Hindlimb muscle (tissue), 1 donor: ENCODE measurements at places on chromosomes 7 and 10. TPM values are rescaled to one million over a fixed set of nuclear protein-coding genes. Genes with fewer than 3 reads are reported as not detected.

- no peak for DNase-seq
Observed at GRCh38 chr10:4234661-4235060, 449.7 kb upstream of the KLF6 start.

- no peak for DNase-seq
Observed at GRCh38 chr10:98892523-98892922, 343.1 kb downstream of the HPSE2 start.

DNA sequence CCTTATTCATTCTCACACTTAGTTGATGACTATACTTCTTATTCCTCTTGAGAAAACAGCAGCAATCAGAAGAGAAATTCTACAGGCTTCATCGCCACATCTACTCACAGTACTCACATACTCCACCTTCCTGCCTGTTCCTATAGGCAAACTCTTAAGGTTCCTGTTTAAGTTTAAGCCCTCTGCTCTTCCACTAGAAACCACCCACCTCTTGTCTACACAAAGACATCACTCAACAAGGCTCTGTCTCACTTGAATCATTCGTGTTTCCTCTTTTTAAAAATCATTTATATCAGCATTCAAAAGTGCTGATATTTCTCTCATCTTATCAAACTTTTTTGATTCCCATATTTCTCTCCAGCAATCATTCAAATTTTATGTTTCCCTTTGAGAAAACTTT is 85.5 kb upstream of the ADO start:
- DNase-seq: no peak

GRCh38 chr7:80286611-80287010 is 152.0 kb downstream of the GNAI1 start:
- DNase-seq: no peak

DNA sequence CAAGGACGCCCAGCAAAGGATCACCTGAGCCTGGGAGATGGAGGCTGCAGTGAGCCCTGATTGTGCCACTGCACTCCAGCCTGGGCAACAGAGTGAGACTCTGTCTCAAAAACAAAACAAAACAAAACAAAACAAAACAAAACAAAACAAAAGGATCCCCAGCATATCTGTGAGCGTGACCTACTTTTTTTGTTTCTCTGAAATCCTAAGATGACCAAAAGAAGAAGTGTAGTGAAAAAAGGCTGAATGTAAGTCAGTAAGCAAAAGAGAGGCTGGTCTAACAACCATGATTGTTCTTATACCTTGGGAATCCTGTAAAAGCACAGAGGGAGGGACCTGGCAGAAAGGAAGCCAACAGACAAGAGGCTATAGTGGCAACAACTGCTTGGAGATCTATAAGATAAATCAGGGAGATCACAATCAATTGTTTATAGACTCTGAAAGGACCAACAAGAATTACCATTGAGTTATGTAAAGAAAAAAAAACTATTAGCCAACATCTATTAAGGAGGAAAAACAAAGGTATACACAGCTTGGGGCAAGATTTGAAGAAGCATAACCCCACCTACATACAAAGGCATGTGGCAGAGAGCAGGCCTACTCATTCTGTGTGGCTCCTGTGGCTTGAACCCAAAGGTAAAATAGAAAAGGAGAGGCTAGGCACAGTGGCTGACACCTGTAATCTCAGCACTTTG is 255.2 kb upstream of the KLF14 start:
- DNase-seq: no peak

- DNase-seq: no peak
Observed at GRCh38 chr7:108152198-108152597, 22.0 kb upstream of the LAMB4 start.

DNA sequence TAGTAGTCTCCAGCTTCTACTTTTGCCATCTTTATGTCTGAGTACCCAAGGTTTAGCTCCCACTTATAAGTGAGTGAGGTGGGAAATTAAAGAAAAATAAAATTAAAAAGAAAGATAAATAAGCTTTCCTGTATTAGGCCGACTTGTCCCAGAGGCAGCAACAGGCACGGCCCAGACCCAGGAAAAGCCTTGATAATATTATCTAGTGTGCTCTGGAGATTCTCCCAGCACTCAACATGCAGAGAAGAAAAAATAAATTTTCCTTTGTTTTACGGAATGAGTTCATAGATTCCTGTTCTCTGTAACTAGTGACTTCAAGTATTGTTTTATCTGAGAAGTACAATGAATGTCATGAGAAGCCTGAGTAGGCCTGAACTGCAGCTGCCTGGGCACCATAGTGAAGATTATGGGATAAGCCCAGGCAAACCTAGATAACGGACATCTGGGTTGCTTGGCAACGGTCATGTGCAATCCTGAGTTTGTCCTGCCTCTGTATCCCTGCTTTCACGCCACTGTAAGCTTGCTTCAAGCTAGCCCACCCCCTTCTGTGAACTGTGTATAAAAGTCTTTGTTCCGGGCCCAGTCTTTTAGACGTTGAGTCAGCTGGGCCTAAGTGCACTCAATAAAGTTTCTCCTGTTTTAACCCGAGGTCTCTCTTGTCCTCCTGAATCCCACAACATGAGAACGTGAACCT is 6.4 kb downstream of the ATE1 start:
- DNase-seq: no peak

DNA sequence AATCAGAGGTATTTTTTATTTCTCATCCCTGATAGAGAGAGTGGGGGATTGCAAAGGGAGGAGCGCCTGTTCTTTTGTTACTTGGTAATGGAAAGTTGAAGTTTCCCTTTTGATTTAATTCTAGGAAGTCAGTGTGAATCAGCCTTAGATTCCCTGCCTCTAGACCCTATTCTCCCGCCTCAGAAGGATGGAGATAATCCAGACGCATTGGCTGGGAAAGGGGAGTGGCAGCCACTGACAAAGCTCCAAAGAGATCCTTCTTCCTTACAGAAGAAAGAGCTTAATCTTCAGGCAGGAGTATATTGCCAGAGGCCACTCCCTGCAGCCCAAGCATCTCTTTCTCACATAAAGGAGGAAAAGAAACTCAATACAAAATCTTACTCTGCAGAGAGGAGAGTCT is 122.3 kb upstream of the GALNT17 start:
- no peak for DNase-seq

DNA sequence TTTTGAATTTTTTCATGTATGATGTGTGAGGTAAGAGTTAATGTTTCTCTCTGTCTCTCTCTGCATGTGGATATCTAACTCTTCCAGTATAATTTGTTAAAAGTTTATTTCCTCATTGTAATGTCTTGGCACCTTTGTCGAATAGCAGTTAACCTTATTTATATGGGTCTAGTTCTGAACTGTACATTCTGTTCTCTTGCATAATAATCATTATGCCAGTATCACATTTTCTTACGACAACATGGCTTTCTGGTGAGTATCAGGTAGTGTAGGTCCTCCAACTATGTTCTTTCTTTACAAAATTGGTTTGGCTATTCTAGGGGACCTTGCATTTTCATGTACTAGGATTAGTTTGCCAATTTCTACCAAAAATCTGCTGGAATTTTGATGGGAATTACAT is 337.0 kb upstream of the FZD8 start:
- DNase-seq: no peak

GRCh38 chr7:94069162-94069739 is 65.1 kb upstream of the BET1 start:
- DNase-seq: no peak

GRCh38 chr10:13371897-13372470 is 23.9 kb upstream of the SEPHS1 start:
- peak; percentile 84 for DNase-seq

DNA sequence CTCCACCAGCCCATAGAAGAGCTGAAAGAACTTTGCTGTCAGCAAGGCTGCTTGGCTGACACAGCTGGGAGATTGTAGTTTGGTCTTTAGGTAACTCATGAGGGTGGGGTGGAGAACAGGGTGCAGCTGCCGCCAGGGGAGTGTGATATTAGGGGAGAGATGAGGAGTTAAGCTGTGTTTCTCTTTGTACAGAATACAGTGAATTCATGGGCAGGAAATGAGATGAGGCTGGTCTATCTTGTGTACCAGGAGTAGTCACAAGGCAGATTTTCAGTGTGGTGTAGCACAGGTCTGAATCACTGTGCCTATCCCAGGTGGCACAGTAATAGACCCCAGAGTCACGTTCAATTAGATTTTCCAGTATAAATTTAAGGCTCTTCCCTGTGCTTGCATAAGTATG is 56.6 kb upstream of the TARP start:
- DNase-seq: no peak

GRCh38 chr7:12567015-12567414 is 3.5 kb upstream of the SCIN start:
- DNase-seq: no peak

DNA sequence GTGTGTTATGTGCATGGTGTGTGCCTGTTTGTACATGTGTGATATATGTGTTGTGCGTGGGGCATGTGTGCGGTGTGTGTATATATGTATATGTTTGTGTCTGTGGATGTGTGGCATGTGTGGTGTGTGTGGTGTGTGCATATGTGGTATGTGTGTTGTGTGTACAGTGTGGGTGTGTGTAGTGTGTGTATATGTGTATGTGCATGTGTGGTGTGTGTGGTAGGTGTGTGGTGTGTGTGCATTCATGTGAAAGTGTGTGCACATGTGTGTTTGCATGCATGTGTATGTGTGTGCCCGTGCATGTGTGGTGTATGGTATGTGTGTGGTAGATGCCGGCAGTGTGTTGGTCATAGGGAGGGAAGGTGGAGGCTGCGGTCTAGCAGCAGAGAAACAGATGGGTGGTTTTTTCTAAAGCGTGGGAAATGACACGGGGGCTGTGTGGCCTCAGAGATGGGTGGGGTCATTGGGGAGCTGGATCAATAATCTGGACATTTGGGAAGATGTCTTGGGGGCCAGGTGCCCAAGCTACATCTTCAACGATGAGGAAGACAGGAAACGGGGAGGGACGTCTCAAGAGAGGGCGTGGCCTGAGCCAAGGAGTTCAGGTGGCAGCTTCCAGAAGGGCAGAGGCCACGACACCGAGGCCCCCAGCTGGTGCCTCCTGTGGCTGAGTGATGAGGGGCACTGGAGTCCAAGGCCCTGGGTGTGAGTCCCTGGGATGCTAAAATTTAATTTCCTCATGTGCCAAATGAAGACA is 481.3 kb downstream of the DNAJB6 start:
- DNase-seq: no peak

DNA sequence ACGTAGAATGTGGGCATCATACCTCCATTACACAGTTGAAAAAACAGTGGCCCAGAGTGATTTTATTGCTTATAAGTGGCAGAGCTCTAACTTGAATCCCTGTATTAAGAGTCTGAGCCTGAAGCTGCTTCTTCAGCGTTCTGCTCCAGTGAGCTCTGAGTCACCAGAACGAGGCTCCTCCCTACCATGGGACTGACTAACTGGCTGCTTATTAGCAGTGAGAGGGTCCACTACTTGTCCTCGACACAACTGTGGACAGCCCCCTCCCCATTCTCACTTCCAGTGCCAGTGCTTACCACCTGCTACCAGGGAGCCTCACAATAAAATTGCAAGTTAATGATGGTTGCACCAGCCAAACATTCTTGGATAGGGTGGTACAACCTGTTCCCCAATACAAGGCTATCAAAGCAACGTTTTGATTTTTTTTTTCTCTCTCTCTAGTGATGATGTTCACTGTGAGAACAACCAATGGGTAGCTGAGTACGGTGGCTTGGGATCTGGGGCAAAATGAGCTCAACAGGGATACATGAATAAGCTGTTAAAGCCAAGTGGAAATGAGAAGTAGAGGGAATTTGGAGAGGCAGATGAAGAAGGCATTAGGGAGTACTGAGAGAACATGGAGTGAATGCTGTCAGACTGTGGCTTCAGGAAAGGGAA is 2.7 kb upstream of the NRG3 start:
- no peak for DNase-seq

DNA sequence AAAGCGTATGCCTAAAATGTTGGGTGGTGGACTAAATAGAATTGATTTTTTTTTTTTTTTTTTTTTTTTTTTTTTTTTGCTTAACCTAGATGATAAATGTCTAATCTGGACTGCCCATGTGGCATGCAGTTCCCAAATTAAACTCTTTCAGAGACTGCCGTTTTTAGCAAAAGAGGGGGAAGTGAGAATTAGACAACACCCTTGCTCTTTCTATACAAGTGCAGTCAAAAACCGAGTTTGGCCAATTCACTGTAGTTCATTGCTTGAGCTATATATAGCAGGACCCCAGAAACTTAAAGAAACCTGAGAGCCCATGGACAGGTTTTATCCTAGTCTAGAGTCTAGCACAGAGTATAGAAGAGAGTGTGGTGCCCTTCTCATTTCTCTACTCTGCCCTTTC is 141.9 kb downstream of the GRM3 start:
- no peak for DNase-seq

DNA sequence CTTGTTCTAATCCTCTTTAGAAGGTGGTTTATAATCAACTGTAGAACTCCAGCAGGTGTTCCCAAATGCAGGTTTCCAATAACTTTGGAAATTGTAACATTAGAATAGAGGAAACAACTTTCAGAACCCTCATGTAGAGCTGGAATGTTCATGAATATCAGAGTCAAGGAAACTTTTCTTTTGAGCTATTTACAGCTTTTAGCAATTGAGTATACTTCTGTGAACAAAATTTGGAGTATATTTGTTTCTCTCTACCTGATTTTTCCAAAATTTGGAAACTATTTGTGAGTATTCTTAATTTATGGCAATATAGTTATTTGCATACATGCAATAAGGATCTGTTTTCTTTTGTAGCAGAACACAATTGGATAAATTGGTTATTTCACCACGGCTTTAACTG is 2.8 kb upstream of the CFAP43 start:
- no peak for DNase-seq

DNA sequence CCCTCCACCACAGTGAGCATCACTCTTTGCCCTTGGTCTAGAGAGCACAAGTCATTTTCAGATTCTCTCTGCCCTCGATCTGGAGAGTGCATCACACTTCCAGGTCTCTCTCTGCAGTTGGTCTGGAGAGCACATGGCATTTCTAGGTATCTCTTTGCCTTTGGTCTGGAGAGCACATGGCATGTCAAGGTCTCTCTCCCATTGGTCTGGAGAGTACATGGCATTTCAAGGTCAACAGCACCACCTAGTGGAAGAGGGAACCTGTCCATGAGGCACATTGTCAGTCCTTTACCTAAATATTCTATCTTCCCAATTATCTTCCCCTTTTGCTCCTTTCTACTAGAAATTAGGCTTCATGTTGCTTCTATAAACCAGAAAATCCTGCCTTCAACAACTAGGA is 1139.4 kb downstream of the XPNPEP1 start:
- DNase-seq: no peak

GRCh38 chr7:124088590-124088989 is 55.7 kb upstream of the TMEM229A start:
- no peak for DNase-seq

The CFTR gene
- polyA plus RNA-seq: 0.30 TPM

The GRM3 gene
- polyA plus RNA-seq: 0.14 TPM

The KLF6 gene
- 110 TPM for polyA plus RNA-seq

The AIFM2 gene
- polyA plus RNA-seq: 3.5 TPM

The SYPL1 gene
- 60.0 TPM for polyA plus RNA-seq

The ZSCAN21 gene
- polyA plus RNA-seq: 12.4 TPM

The KIAA1549 gene
- polyA plus RNA-seq: 14.1 TPM

The UTF1 gene
- not detected for polyA plus RNA-seq

The TMEM26 gene
- 8.1 TPM for polyA plus RNA-seq

The CRYGN gene
- polyA plus RNA-seq: 0.22 TPM

The SPAM1 gene
- polyA plus RNA-seq: not detected

The PIP gene
- not detected for polyA plus RNA-seq
